ENCODE measurements at places on chromosomes 6 and 20.

GRCh38 chr6:109964949-109965348 lies 13.2 kb upstream of the GPR6 start:
- no peak for DNase-seq

DNA sequence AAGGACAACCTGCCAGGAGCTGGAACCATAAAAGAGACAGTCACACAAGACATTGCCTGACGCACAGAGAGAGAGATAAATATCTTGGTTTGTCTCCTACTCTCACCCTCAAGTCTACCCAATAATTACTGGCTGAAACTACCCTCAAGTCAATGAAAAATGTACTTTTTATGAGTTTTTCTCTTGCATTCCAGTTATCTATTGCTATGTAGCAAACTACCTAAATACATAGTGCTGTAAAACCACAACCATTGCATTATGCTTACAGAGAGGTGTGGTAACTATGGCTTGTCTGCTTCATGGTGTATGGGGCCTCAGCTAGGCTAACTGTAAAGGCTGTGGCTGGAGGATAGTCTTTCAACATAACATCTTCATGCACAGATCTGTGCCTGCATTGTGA lies 247.8 kb downstream of the HAO1 start:
- no peak for DNase-seq

- no peak for DNase-seq
Measured at GRCh38 chr6:31874084-31874670, 4.6 kb downstream of the SLC44A4 start.

DNA sequence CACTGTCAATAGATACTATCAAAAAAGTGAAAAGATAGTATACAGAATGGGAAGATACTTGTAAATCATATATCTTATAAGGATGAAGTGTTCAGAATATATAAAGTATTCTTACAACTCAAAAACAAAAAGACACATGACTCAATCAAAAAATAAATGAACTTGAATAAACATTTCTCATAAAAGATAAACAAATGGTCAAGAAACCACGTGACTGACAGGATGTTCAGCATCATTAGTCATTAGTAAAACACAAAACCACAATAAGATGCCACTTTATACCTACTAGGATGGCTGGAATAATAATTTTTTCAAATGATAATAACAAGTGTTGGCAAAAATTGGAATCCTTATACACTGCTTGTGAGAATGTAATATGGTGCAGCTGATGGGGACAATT lies 729.1 kb upstream of the HS3ST5 start:
- no peak for DNase-seq

GRCh38 chr6:96834070-96834469 lies 3.2 kb downstream of the GPR63 start:
- DNase-seq, result no peak

GRCh38 chr6:71053475-71053874 lies 96.6 kb upstream of the B3GAT2 start:
- no peak for DNase-seq

DNA sequence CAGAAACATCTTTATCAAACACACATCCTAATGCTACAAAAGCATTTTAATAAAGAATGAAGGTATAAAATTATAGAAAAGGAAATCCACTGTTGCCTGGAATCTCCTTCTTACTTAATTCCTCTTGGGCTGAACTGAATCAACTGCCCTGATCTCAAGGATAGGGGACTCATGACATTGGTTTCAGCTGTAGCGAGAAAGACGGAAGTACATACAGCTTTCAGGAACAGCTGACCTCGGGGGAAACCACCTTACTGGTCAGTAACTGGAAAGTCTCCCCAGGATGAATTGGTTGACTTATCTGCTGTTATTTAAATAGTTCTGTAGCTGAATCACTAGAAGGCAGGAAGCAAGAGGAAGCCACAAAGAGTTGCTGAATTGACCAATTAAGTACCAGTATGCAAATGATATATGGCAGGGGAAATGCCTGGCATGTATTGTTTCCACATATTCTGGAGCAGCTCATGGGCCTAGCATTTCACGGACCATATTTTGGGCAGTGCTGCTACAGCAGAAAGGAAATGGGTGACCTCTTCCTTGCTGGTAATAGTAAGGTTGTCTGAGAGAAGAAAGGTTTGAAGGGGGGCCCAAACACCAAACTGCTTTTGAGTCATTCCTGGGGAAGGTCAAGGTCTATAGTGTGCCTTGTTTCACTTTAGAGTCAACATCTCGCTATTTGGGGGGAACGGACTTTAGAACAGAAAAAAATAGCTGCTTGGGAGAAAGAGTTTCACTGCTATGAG lies 43.7 kb upstream of the MAP7 start:
- DNase-seq, result no peak

DNA sequence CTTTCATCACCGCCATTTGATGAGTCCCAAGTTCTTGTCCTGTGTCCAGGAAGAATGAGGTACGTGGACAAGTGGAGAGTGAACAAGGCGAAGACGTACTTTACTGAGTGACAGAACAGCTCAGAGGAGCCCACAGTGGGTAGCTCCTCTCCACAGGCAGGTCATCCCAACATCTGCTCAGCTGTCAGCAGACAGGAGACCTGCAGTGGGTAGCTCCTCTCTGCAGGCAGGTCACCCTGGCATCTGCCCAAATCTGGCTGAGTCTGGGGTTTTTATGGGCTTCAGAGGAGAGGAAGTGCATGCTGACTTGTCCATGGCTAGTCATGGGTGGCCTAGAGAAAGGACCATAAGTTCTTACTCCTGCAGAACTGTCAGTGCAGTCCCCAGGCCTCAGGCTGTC lies 32.7 kb upstream of the PDYN start:
- no peak for DNase-seq

DNA sequence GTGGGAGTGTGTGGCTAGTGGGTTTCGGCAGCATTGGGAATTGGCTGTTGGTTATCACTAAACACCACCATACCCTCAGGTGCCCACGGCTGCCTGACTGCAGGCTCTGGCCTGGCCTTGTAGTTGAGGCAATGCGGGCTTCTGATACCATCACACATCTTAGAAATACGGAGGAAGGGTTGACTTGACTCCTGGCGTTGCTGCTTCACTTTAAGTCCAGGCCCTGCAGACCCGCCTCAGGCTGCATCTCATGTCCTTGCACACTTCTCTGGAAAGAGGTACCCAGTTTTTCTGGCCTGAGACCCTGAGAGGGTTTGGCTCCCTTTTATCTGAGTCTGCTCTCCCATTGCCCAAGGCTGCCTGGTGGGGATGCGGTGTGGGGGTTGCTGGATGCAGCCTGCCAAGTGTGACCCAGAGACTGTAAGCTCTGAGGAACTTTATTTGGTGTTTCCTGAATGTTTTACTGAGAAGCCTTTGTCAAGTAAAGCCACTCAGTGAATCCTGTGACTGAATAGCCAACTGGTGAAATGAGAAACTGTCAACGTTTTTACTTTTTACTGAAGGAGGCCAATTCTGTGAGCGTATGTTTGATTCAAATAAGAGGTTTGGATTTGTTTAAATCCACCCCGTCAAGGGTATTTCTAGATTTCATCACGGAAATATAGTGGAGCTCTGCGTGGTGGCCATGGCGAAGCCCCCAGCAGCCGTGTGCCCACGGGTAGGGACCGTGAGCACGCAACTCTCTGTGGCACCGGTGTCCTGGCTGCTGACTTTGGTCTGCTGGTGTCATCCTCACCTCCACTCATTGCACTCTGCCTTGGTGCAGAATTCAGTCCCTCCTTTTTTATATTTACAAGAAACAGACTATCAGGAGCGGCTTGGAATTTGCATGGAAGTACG lies 160.1 kb downstream of the DTNBP1 start:
- DNase-seq, result no peak

- DNase-seq, result no peak
Measured at GRCh38 chr6:158057213-158057987, 75.7 kb downstream of the SYNJ2 start.

DNA sequence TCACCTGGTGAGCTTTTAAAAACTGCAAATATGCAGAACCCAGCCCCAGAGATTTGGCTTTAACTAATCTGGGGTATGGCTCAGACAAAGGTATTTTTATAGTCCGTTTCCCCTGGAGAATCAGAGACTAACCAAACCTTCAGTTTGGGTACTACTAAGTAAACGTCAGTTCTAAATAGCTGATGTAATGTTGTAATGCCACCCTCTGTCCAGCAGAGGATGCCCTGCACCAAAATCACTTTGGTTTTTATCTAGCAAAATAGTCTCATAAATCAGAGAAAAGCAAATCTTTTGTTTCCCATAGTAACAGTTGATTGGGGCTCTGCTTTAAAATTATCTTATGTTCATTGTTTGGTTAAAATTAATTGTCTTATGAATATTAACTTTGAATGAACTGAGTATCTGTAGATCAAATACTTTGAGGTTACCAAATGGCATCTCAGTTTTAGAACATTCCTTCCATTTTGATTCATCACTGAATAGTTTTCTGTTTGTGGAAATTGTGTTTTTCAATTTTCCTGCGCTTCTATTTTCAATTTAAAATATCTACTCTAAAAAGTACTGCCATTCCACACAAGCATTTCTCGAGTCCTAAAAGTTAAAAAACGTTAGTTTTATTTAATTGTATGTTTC lies 278.3 kb upstream of the PLCB4 start:
- no peak for DNase-seq

DNA sequence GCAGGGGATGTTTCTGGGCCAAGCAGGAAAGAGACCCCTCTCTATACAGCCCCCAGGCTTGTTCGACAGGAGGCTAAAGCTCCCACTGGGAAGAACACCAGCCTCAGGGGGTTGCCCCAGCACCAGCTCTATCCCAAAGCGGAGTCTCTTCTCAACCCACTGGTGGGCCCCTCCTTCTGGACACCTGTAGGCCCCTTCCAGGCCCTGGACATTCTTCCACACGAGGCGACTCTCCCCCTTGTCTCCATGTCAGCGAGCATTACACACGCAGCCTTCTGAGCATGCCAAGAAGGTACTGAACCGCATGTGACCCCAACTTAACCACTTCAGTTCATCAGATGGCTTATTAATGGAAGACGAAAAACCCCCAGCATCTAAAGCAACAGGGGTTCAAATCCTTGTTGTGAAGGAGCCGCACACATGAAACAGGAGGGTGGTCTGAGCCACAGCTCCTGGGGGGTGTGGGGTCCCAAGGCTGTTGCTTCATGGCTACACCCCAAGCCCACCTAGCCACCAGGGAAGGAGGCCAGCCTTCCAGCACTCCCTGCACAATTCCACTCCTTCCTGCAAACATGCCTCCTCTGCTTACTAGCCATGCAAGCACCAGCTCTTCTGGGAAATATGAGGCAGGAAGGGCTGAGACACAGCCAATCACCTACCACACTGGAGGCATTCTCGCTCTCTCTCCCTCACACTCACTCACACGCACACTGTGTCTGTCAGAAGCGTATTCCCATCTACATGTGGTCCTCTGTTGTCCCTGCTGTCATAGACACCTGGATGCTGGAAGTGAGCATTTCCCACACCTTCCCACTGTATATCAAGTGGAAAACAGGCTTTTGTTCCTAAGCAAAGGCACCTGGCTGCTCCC lies 104.5 kb downstream of the NOL4L start:
- DNase-seq, result peak; percentile 3

DNA sequence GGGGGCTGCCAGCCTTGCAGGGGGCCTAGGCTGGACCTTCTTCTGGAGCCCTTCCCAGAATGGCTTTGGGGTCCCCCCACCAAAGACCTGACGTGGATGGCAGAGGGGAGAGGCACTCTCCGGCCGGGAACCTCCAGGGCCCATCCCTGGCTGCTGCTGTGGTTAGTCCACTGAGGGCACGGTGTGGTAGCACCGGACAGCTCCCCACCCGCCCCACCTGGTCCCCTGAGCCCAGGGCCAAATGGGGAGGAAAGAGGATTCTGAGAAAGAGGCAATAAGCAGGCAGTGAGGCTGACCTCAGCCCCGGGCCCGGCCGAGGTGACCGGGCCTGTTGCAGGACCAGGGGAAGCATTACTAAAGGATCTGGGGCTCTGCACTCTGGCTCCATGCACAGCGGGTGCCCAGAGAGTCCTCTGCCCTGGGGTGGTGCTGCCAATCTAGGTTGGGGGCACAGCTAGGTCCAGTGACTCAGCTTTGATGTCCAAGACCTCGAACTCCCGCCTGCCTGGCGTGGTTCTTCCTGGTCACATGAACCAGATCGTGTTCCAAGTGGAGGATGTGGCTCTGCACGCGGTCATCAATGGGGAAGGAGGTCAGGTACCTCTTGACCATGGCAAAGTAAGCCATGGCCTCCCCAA lies 2.2 kb downstream of the CENPB start:
- no peak for DNase-seq

DNA sequence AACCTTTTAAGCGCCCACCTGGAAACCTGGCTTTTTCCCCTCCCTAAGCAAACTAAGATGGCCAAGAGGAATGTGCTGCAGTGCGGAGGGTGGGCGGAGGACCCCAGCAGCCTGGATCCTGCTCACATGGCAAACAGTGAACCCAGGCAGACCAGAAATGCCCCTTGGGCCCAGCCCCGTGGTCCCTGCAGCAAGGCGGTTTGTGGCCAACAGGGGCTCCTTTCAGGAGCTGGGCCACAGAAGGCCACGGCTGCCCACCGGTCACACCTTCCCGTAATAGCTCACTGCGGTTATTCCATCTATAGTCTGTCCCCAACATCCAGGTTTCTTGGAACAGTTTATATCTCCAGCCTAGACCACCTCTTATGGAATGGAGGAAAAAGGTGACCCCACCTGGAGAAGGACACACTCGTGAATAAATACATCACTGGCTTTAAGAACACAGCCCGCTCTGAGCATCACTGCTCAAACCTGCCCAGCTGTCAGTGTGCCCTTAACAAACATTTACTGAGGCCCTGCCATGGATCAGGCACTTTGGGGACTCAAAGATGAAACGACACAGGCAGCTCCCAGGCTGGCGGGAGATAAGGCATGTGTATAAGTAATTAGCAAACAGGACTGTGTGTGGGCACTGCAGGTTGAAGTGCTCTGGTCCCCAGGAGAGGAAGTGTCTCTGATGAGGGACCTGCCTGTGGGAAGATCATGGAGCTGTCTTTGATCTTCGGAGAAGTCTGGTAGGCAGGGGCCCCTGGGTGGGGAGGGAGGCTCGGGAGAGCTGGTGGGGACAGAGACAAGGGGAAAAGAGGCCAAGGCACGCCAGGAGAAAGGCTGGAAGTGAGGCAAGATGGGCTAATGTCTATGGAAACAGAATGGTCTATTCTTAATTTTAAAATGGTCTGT lies 3.2 kb upstream of the TUBB1 start:
- no peak for DNase-seq

GRCh38 chr6:109820706-109821350 lies 129.7 kb downstream of the FIG4 start:
- no peak for DNase-seq

GRCh38 chr6:44255871-44256774 lies 1.2 kb downstream of the SLC35B2 start:
- DNase-seq, result no peak

- DNase-seq, result no peak
Measured at GRCh38 chr20:10022625-10023024, 12.2 kb upstream of the ANKEF1 start.

DNA sequence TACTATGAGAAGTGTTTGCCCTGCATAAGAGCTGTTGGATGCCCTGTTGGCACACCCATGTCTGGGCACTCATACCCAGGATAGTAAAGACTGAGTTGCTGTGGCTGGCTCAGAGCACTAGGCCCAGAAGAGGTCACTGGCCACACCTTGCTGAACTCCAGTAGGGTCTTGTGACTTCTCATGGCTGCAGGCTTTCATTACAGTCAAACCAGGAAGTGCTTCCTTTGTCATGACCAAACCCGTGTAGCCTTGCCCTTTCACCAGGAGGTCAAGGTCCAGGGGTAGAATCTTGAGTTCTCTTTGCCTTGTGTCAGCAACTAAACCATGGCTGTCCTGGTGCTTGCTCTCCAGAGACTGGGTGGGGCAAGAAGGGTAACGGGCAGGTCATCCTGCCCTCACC lies 49.5 kb downstream of the CD164 start:
- no peak for DNase-seq
